ENCODE measurements at places on chromosomes 2 and 18.

GRCh38 chr18:59837586-59837985 lies 62.2 kb upstream of the PMAIP1 start:
- DNase-seq: peak; percentile 10

DNA sequence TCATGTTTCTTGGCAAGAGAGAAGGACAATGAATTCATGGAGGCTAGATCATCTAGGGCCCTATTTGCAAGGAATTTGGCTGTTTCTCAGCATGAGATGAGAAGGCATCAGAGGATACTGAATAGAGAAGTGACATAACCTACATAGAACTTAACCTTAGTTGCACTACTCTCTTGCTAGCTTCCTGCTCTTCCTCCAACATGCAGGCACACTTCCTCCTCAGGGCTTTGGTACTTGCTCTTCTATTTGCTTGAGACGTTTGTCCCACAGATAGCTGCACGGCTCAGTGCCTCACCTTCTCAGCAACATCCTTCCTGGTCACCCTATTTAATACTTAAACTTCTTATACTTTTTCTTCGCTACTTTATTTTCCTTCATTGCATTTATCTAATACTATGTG lies 20.0 kb upstream of the LANCL1 start:
- no peak for DNase-seq

DNA sequence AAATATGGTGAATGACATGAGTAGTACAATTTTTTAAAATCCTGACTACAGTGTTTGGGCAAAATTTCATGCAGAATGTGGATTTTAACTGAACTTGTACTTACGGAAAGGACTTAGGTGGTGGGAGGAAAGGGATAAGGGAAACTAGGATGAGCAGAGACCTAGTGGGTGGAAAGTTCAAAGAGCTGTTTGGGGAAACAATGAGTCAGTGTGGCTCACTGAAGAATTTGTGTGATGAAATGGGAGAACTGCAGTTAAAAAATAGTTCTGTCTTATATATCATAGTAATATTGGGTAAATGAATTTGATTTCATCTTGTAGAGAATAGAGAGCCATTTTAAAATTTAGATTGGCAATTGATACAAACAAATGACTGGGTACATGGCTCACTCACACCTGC lies 220.1 kb upstream of the CTAGE1 start:
- no peak for DNase-seq

GRCh38 chr2:99480390-99480789 lies 9.4 kb downstream of the REV1 start:
- DNase-seq: no peak

DNA sequence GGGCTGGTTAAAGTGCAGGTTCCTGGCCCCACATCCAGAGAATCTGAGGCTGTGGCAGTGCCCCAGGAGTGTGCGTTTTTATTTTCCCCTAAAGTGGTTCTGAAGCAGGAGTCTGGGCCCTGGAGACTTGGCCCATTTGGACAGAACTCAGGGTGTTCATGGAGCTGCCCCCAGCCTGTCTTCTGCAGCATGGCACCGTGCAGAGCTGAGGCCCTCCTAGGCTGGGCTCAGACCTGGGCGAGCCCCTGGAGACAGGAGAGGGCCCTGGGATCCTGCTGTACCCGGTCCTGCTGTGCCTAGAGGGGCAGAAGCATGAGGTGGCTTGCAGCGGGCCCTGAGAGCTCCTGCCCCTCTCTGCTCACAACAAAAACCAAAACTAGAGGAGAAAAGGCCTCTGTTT lies 58.8 kb upstream of the B3GNT7 start:
- no peak for DNase-seq

GRCh38 chr2:94984964-94985575 lies 40.4 kb upstream of the MAL start:
- no peak for DNase-seq

GRCh38 chr18:48336332-48336731 lies 72.9 kb downstream of the ZBTB7C start:
- DNase-seq: no peak

DNA sequence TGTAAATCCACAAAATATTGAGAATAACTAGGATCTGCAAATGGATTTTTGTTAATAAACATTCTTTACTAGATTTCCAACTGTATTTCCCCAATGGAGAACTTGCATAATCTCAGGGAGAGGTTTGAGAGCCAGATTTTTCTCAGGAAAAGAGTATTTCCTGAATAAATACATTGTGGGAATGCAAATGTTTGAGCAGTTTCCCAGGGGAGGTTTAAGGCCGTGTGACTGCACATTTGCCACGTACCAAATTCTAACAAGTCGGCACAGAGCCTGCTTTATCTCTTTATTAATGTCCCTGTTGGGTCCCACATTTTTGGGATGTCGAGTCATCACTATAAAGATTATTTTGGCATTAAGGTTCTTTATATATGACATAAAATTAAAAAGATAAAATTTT lies 27.0 kb downstream of the TFPI start:
- DNase-seq: no peak

DNA sequence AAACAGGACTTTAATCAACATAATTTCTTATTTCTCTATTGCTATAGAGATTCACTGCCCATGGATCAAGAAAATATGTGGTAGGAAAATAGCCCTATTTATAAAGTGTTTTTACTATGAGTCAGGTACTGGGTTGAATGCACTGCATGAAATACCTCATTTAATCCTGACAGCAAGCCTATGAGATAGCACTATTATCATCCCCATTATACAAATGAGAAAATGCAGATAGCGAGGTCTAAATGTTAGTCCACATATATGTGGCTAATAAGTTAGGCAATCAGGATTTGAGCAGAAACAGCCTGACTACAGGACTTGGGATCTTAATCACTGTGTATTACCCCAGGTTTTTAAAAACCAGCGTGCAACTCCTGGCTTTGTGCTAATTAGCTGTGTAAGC lies 8.5 kb upstream of the LYPD1 start:
- DNase-seq: no peak

DNA sequence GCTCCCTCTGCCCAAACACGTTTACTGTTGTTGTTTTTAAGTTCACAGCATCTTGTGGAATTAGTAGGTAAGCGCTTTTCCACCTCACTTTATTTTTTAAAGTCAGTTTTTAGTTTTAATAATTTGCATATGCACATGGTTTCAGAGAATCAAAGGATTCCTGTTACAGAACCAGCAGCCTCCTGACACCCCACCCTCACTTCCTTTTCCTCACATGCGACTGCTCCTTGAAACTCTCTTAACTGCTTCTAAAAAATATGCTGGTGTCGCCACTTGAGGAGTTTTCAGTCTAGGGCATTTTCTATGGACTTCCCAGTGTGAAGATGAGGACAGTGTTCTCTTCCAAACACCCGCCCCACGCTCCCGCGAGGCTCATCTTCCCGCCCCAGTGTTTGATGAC lies 14.4 kb downstream of the TMEM37 start:
- DNase-seq: no peak

DNA sequence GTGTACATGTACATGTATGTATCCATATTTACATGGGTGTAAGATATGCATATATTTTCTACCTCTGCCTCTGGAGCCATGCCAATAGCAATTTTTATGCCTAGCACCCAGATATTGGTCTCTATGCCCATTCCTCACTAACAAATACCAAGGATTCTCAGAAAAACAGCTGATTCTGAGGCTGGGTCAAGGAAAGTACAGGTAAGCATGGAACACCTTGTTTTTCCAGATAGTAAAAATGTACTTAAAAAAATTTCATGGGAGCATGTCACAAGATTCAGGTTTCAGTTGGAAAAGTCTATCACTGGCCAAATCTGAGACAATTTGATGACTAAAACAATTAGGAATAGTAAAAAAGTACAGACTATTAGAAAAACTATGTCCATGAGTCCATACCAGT lies 114.5 kb upstream of the MAPRE2 start:
- DNase-seq: no peak

DNA sequence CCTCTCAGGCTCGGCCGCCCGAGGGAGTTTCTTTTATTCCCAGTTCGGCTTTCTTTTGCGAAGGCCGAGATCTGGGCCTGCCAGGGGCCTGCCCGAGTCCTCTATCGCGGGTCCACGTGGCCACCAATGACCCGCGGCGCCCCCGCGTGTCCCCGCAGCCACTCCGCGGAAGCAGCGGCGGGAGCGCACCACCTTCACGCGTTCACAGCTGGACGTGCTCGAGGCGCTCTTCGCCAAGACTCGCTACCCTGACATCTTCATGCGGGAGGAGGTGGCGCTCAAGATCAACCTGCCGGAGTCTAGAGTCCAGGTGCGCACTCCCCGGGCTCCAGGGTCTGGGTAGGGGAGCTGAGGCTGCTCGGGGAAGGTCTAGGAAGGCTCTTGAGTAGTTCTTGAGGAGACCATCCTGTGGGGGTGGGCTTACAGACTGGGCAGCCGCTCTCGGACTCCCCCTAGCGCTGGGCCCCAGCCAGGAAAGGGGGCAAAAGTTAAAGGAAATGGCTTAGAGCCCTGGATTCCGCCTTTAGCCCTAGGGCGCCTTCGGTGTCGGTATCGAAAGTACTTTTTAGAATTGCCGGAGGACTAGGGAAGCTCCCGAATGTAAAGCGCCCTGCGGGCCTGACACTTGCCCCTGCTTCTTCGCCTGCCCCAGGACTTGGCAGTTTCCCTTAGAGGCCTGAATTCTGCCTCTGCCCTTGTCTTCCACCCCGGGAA lies 3.4 kb downstream of the OTX1 start:
- no peak for DNase-seq

GRCh38 chr2:19887510-19887909 lies 14.3 kb downstream of the TTC32 start:
- no peak for DNase-seq

DNA sequence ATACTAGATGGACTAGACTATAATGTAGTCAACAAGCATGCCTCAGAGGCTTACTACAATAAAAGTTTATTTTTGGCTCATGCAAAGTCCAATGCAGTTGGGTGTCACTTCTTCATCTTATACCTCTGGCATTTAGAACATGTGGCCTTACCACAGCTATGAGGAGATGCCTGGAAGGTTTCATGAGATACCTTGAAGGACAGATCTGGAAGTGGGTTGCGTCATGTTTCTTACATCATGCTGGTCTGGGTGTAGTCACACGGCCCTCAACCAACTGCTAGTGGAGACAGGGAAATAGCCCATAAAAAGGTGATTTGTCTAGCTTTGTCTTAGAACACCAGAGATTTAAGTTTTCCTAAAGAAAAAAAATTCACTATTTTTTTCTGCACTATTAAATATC lies 91.7 kb upstream of the MMADHC start:
- no peak for DNase-seq

GRCh38 chr18:7786569-7786968 lies 219.5 kb downstream of the PTPRM start:
- DNase-seq: no peak

DNA sequence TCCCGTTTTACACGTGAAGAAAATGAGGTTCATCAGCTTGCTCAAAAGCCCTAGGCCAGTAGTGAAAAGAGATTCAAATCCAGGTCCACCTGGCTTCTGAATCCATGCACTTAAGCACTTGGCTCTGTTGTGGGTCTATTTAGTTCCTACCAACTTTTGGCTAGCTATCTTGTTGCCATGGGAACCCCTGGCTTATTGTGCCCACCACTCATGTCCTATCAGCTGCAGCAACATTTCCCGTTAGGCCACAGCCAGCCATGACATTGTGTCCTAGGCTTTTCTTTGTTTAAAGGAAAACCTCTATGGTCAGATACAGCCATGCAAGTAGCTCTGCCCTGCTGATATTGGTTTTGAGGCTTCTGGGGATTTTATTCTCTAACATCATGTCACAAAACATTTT lies 49.8 kb downstream of the PLEK start:
- no peak for DNase-seq

DNA sequence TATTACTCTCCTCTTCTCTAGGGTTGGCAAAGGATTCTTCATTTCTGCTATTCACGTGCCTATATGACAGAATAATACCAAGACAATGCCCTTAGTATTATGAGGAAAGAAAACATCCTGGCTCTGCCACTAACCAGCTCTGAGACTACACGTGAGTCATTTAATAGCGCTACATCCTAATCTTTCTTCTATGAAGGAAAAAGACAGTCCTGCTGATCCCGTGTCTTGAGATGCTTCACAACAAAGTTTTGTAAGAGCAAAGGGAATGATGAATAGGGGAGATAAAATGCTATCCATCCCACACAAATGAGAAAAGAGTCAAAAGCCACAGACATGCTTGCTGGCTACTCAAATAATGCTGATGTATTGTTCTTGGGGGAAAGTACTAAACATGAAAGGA lies 152.8 kb downstream of the PID1 start:
- DNase-seq: no peak

DNA sequence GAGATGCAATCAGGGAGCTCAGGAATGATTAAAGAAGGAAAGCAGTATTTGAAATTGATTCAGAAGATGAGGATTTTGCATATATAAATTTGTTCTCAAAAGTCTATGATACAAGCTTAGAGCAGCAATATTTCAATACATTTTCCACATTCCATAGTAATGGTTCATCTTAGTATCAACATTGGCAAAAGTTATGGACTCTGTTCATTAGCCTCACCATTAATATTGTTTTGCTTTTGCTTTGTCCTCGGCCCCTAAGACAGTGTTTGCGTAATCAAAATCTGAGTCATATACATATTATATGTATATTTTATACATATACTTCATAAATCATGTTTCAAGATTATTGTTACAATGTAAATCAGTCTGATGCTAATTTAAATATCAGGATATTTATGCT lies 176.6 kb downstream of the CNTNAP5 start:
- no peak for DNase-seq

GRCh38 chr2:237471438-237472186 lies 15.4 kb upstream of the MLPH start:
- DNase-seq: peak; percentile 37

DNA sequence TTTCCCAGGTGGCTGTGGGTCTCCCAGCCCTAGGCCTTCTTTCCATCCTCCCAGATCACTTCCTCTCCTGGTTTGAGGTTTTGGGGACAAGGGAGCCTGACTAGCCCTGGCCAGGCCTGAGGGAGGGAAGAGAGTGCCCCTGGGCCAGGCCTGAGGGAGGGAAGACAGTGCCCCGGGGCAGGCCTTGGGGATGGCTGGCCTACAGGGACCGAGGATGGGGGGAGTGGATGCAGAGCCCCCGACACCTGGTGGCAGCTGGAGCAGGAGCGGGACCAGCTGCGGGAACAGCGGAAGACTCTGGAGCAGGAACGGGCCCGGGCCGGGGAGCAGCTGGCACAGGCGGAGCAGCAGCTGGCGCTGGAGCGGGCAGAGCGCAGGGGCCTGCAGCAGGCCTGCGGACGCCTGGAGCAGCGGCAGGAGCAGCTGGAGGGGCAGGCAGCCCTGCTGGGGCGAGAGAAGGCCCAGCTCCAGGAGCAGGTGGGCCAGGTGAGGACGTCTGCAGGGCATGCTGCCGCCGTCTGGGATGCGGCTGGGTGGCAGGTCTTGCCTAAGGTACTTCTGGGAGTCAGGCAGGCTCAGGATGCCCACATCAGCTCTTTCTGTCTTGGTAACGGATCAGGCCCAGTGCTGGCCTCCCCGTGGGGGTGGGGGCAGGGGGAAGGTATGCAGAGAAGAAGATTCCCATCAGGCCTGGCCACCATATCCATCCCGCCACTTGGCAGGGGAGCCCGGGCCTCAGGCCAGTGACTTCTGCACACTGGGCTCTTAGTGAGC lies 29.2 kb downstream of the CROCC2 start:
- DNase-seq: no peak

- DNase-seq: no peak
Measured at GRCh38 chr2:37764739-37765138, 93.3 kb upstream of the CDC42EP3 start.

GRCh38 chr2:16063251-16063850 lies 123.0 kb downstream of the MYCN start:
- DNase-seq: no peak

- DNase-seq: peak; percentile 82
Measured at GRCh38 chr2:96116424-96116878, at the start of gene ADRA2B. TSS of gene ADRA2B (minus strand) at chr2:96116571. CDS start at chr2:96116149, 422 bp downstream.
